ENCODE measurements at places on chromosomes 16 and 17. TPM values are rescaled to one million over a fixed set of nuclear protein-coding genes. Genes with fewer than 3 reads are reported as not detected.

The C1QTNF8 gene
- total RNA-seq = not detected

The GP1BA gene
- not detected for total RNA-seq

The ZFP1 gene
- 16.5 TPM for total RNA-seq

The TEX14 gene
- under 0.01 TPM for total RNA-seq

The OR1A1 gene
- not detected for total RNA-seq

The GUCY2D gene
- total RNA-seq = not detected

The KAT2A gene
- 16.4 TPM for total RNA-seq

The CLEC10A gene
- not detected for total RNA-seq

The ACAP1 gene
- not detected for total RNA-seq

The TERB1 gene
- total RNA-seq = 0.22 TPM

The ITGB3 gene
- 86.4 TPM for total RNA-seq

The SPATA32 gene
- total RNA-seq = not detected

The TAC4 gene
- total RNA-seq = not detected

The OR1F1 gene
- total RNA-seq = 0.14 TPM

The ASGR1 gene
- 9.7 TPM for total RNA-seq
